Fibroblast of gingiva (primary cell): ENCODE measurements at places on chromosomes 2 and 18.

DNA sequence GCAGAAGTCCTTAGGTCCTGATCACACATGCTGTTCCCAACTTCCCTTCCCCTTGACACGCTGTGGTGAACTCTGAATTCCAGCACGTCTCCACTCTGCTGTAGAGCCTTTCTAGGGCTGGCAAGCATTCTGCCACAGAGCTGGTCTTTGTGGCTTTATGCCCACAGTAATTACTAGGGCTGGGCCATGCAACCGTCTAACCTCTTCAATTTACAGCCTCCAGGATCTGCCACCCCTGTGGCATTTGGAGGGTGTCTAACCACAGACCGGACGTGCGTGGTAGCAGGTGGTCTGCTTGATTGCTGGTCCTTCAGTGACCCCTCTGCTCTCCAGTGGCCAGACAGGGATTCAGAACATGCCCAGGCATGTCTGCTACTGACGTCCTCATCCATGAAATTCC is 43.1 kb upstream of the TGFA start:
- DNase-seq, result no peak

GRCh38 chr2:189534854-189535832 is 45.4 kb downstream of the SLC40A1 start:
- DNase-seq, result peak; percentile 79

- DNase-seq, result peak; percentile 75
Observed at GRCh38 chr2:57981083-57981768, 65.4 kb upstream of the VRK2 start.

GRCh38 chr2:168607992-168608391 is 151.9 kb downstream of the CERS6 start:
- peak; percentile 57 for DNase-seq

DNA sequence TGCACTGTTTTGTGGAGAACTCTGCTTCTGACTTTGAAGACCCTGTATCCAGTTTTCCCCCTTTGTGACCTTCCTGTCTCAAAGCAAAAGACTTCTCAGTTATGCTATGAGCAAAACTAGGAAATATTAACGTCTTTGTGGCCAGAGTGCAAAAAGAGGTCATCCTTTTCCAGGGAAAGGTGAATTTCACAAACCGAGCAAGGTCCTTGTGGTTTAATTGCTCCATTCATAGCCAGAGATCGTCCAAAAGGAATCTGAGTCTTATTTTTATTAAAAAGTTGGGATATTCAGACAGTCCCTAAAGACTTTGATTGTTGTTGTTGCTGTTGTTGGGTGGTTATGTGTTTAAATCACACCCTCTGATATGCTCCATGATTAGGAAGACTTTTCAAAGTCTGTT is 77.4 kb downstream of the NAB1 start:
- no peak for DNase-seq

GRCh38 chr2:119879502-119879901 is 119.8 kb downstream of the PTPN4 start:
- DNase-seq, result no peak

DNA sequence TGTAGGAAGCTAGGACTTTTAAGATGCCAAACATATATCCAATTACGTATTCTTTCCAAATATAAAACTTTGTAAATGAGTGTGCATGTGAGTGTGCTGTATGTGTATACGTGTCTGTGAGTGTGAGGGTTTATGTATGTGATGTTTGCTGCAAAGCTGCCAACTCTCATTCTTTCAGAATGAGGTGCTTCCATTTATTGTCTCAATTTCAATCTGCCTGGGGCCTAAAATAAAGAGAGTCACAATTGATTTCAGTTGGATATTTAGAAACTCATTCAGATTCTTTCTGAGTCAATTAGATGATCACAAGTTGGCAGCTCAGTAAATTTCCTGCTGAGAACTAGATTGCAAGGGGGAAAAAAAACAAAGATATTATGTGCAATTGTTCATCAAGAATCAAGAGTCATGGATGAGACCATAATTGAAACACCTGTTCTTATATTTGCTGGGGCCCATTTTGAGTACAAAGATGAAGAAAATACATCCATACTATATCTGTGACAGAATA is 621.2 kb upstream of the ACVR2A start:
- DNase-seq, result no peak

- no peak for DNase-seq
Observed at GRCh38 chr2:180334514-180334913, 327.4 kb upstream of the CWC22 start.

- no peak for DNase-seq
Observed at GRCh38 chr2:217316743-217317142, 456.9 kb upstream of the TNP1 start.

- no peak for DNase-seq
Observed at GRCh38 chr18:24992491-24992890, 359.5 kb downstream of the ZNF521 start.
